AG08396 (cell line): ENCODE measurements at places on chromosomes 1 and 21.
A peak's percentile ranks its signal among the peaks of the same experiment; 100 is the strongest.

GRCh38 chr21:29481641-29482040 lies 182.9 kb downstream of the BACH1 start:
- DNase-seq = peak; percentile 17

DNA sequence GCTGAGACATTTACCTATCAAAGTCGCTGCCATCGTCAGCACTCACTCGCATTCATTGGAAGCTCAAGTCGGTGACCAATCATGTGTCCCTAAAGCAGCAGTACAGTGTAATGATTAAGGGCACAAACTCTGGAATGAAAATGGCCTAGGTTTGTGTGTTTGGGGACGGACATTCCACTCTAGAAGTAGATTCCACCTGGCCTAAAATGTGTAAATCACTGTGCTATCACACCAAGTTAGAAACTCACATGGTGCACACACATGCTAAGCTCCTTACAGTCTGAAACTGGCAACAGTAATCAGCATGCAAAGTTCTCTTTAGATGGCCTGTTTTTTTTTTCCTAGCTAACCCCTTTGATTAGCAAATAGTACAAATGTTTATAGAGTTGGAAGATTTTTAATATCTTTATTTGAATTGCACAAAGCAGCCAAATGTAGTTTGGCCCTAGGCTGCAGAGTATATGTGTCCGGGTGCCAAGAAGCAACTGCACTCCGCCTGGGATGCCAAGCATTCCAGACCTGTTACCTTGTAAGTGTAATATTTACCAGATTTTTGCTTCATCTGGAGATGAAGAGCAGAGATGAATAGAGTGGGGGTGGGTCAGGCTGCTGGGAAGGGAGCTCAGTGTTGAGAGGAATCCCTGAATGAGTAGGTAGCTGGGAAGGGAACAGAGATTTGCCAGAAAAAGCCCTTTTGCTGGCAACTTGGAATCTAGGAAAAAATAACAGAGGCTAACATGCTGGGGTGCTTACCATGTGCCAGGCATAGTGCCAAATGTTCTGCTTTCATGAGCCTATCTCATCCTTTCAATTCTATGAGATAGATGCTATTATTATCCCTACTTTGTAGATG lies 35.2 kb downstream of the TGFB2 start:
- DNase-seq = peak; percentile 27

DNA sequence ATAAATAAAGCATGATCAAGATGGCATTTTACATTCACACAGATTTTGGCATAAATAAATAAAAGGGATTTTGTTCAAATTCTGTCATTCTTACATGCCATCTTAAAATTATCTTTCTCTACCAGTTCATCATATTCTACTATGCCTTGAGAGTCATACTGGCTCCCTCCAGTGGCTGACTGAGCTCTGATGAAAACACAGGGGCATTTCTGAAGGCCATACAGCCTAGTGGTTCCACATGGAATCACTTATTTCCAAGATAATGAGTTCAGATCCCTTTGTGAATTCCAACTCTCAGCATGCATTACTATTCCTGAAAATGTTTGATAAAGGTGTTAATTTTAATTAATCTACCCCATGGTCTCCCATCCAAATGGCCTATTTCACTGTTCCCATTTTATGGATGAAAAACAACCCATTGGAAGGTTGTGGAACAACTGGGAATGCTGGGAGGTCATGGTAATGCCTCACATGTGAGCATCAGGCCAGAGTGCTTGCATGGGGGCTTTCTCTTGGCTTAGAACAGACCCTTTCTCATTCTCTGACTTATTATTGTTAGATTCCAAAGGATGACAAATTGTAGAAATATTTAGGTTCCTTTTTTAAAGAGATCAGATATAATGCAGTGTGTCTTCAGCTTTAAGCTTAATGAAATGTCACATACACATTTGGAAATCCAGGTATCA lies 622.4 kb upstream of the PKN2 start:
- DNase-seq = peak; percentile 54

- DNase-seq = no peak
These were observed 81.9 kb downstream of the SIPA1L2 start for GRCh38 chr1:232547938-232548484.

GRCh38 chr21:44368711-44369446 lies 15.5 kb downstream of the TRPM2 start:
- no peak for DNase-seq

DNA sequence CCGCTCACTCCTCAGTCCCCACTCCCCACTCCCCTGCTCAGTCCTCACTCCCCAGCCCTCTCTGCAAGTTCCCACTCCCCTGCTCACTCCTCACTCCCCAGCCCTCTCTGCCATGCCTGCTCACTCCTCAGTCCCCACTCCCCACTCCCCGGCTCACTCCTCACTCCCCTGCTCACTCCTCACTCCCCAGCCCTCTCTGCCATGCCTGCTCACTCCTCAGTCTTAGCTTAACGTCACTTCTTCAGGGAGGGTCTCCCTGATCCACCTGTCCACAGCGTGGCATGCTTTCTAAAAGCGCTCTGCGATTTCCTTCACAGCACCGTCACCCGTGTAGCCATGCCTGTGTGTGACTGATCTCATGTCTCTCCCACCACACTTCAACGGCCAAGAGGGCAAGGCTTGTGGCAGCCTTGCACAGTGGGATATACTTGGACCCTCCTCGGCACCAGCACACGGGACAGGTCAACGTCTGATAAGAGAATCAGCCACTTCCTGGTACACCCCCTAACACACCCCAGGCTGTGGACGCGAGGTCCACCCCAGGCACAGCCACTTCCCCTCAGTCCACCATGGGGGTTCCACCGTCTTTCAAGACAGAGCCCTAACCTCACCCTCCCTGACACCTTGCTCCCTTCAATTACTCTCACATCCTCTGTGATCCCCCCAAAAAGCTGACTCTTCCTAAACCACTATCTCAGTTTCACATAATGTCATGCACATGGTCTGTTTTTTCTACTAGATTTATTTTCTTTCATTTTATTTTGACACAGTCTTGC lies 14.0 kb downstream of the PRDM15 start:
- no peak for DNase-seq

- DNase-seq = no peak
These were observed 2.0 kb downstream of the LRRN2 start for GRCh38 chr1:204683284-204684205.

- peak; percentile 76 for DNase-seq
These were observed 23.8 kb upstream of the LDLRAP1 start for GRCh38 chr1:25519624-25520023.

GRCh38 chr1:67052741-67053534 lies 1.0 kb downstream of the SLC35D1 start:
- peak; percentile 53 for DNase-seq

GRCh38 chr1:10278880-10279279 lies 68.5 kb downstream of the KIF1B start:
- no peak for DNase-seq

DNA sequence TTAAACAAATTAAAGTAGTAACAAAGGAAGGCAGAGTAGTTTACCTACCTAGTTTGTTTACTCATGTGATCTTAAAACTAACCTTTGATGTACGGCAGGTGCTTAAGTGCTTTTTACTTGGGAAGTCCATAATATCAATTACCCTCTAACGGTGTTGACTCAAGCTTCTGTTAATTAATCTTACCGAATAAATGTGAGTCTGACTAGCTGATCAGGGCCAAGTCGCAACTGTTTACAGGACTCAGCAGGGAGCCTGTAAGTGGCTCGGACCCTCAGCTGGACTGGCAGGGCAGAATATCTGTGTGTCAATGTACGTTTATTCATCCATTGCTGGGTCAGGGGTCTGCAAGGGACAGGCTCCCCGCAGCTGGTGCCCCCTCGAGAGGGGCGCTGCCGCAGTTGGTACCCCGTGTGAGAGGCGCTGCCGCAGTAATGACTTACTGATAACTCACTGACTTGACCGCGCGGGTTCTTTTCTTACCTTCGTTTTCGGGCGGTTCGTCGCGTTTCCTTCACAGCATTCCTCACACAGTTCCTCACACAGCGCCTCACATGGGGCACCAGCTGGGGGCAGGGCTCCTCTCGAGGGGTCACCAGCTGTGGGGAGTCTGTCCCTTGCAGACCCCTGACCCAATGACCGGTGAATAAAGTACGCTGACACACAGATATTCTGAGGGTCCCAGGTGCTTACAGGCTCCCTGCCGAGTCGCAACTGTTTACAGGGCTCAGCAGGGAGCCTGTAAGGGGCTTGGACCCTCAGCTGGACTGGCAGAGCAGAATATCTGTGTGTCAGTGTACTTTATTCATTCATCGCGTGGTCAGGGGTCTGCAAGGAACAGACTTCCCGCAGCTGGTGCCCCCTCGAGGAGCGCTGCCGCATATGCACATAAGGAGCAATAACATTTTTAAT lies 3.0 kb downstream of the FMO1 start:
- peak; percentile 22 for DNase-seq

DNA sequence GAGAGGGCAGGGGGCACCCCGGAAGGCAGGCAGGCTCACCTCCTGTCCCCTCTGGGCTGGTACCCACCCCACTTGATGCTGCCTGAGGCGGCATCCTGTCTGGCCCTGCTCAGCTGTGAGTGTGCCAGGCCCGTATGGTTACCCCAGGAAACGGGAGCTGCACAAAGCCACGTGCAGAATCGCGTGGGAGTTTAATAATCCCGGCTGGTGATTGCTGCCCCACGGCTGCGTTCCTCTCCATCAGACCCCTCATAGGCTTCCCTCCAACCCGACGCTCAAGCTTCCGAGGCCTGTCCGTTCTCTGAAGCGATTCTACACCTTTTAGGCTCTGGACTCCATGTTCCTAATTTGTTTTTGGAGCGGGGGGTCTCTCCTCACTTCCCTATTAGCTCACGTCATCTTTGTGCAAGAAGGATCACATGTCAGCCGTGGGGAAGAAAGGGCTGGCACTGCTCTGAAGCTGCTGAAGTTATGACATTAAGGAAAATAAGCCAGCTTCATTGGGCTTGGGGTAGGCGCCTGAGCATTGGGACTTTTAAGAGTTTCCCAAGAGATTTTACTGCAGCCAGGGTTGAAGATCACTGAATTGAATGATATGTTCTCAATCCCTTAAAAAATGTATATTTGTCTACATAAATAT lies 1.1 kb upstream of the B3GALT5 start:
- DNase-seq = no peak

DNA sequence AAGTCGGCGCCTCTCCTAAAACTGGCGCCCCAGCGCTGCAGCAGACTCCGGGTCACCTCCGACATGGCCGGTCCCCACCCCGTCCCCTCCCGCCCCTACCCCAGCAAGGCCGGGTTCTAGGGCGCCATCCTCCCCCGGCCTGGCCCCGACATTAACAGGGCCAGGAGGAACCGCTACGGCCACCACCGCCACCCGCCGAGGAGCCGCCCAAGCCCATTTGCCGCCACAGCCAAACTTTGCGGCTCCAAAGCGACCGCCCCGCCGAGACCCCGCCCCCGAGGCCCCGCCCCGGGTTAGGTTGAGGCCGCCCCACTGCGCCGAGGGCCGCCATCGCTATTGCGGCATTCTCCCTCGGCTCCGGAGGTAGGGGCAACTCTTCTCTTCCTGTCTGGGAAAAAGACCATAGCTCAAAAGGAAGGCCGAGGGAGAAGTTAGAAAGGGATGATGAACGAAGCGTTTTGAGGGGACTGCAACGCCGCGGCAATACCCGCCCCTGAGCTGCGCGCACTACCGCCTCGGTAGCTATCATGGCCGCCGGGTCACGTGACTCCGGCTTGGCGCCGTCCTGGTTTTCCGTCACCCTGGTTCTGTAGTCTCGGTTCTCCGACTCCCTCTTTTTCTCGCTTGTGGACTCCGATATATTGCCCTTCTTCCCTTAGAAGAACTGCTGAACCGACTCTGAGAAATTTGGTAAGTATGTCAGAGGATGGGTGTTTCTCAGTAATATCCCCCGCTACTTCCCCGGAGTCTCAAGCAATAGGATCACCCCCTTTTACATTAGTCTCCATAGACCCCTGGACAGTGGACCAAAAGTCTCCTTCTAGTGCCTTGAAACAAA lies at the start of the genes AIDA and BROX:
TSS of gene AIDA (minus strand) at position 239 of the 838 bp plus-strand sequence. CDS start at position 65, 174 bp downstream.
TSS of gene BROX (plus strand) at position 312 of the 838 bp plus-strand sequence. CDS start 3,136 bp downstream, outside the sequence.
- peak; percentile 93 for DNase-seq

GRCh38 chr1:160166166-160166868 lies 14.9 kb downstream of the ATP1A4 start:
- DNase-seq = no peak

DNA sequence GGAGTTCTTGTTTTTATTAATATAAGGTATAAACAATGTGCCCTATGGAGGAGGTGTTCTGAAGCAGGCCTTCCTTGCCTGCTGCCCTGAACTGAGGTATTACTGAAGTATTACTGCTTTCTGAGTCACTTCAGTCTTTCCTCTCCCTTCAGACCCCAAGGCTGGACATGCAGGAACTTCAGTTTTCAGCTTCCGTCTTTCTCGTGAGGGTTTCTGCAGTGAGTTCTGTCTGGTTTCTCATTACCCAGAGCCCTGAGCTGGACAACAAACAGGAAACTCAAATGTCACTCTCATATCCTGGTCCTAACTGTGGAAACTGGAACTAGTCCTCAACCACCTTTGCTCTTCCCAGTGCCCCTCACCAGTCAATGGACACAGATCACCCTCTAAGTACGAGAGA lies 46.8 kb downstream of the ELAVL4 start:
- no peak for DNase-seq

- DNase-seq = no peak
These were observed 83.2 kb downstream of the TRIM11 start for GRCh38 chr1:228323401-228323800.

DNA sequence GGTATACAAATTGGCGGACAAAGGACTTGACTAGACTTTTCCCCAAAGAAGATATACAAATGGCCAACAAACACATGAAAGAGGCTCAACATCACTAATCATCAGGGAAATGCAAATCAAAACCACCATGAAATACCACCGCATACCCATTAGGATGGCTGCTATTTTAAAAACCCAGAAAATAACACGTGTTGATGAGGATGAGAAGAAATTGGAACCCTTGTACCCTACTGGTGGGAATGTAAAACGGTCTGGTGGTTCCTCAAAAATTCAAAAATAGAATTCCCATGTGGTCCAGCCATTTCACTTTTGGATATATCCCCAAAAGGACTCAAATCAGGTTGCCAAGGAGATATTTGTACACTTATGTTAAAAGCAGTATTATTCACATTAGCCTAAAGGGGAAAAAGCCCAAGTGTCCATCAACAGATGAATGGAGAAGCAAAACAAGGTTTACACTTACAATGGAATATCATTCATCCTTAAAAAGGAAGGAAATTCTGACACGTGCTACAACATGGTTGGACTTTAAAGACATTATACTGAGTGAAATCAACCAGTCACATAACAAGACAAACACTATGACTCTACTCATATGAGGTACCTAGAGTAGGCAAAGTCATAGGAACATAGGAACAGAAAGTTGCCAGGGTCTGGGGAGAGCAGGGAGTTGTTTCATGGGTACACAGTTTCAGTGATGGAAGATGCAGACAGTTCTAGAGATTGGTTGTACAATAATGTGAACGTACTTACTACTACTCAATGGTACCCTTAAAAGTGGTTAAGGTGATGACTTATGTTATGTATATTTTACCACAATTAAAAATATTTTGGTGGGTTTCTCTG lies 17.0 kb downstream of the CD34 start:
- DNase-seq = no peak

GRCh38 chr1:107358619-107359327 lies 217.9 kb downstream of the NTNG1 start:
- no peak for DNase-seq

GRCh38 chr1:235239851-235240250 lies 78.8 kb upstream of the RBM34 start:
- no peak for DNase-seq

GRCh38 chr21:33971492-33972013 lies 55.9 kb upstream of the ATP5PO start:
- no peak for DNase-seq
